Stimulated activated CD4-positive, alpha-beta T cell treated with anti-CD3 and anti-CD28 coated beads, Interleukin-1b, Interleukin-23, amount 100 ng/mL, for 1 hour (primary cell): ENCODE measurements at places on chromosomes 16 and 17.

GRCh38 chr17:39200070-39200879 lies at the start of gene RPL19:
TSS of gene RPL19 (plus strand) at chr17:39200283. CDS start at chr17:39200345, 62 bp downstream.
- peak; percentile 57 for DNase-seq

DNA sequence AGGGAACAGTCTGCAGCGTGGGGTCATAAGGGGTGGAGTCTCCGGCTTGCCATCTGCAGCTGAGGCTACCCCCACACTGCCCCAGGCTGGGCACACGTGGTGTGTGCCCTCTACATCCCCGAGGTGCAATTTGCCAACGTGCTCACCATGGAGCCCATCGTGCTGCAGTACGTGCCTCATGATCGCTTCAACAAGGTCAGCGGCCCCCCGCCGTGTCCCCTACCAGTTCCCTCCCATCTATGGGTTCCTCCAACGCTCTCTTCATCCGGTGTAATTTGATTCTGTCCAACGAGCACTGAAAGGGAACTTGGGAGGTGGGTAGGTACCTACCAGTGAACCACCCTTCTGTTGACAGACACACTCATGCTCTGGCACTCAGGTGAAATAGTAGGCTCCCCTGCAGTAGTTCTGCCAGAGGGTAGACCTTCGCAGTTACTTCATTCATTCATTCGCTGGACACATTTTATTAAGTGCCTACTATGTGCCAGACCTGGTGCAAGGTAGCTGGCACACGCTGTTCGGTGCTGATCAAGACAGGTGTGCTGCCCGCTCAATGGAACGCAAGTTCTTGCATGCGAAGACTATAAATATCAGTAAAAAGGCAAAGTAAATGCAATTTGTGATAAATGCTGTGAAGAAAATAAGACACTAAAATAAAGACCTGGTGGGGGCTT lies 2.7 kb downstream of the MLLT6 start:
- no peak for DNase-seq

DNA sequence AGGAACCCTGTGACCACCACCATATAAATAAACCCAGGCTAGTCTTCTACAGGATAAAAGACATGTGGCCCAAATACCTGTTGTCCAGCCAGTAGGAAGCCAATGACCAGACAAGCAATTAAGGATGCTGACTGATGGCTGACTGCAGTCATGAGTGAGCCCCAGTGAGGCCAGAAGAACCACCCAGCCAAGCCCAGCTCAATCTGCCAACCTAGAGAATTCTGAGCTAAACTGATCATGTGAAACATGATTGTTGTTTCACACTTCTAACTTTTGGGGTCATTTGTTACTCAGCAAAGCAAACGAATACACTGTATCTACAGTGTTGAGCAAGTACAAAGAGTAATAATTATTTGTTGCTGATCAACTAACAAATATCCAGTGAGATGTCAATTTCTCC lies 86.4 kb downstream of the DNAH3 start:
- no peak for DNase-seq

DNA sequence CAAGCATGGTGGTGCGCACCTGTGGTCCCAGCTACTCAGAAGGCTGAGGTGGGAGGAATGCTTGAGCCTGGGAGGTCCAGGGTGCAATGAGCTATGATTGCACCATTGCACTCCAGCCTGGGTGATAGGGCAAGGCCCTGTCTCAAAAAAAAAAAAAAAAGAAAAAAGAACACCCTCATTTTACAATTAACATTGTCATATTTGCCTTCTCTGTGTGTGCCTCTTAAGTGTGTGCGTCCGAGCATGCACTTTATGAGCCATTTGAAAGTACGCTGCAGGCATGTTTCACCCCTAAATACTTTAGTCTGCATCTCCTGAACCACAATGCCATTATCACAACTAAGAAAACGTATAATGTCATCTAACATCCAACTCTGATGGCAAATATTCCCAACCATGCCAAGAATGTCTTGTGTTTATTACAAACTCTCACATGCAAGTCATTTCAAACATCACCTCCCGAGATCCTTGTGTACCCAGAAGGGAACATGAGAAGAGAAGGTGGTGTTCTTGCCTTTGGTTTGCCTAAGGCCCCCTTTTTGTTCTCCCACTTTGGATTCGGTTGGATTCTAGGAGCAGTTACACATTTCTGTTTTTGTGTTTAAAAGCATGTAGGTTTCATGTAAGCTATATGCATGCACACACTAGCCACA lies 38.0 kb downstream of the CDH1 start:
- no peak for DNase-seq

DNA sequence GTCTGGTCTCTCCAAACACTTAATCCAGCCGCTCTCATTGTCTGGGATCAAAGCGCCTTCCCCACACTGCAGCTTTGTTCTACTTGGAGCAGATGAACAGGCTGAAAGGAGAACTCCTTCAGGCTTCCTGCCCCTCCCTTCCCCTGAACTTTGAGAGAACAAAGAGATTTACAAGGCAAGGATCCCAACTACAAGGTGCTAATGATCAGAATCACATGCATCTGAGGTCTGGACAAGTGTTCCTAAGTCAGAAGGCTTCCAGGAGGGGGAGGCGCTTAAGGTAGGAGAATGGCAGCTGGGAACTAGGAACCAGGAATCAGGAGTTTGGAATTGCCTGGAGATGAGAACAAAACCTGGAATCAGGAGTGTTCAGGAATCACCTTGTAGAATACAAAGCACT lies 606.3 kb upstream of the CDH11 start:
- no peak for DNase-seq

- no peak for DNase-seq
These were observed 69.9 kb downstream of the AKAP1 start for GRCh38 chr17:57154921-57155320.

- no peak for DNase-seq
These were observed 6.2 kb downstream of the ATP6V0D1 start for GRCh38 chr16:67474551-67475455.

- no peak for DNase-seq
These were observed 39.9 kb upstream of the LONP2 start for GRCh38 chr16:48203974-48204824.

DNA sequence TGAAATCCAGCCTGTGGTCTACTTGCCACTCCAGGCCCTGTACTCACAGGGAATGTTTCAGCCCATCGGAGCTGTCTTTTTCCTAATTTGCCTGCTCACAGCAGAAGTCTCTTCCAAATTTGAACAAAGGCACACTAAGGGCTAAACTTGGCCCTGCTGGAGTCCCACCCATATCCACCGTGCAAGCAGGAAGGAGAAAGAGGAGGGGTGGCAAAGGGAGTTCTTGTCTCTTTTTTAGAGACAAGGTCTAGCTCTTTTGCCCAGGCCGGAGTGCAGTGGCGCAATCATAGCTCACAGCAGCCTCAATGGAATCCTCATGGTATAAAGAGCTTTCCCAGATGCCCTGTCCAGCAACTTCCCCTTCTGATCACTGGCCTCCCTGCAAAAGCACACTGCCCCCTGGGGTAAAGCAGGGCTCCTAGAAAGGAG lies 2.7 kb upstream of the PRM1 start:
- no peak for DNase-seq

- DNase-seq, result peak; percentile 33
These were observed 100.1 kb upstream of the CHMP6 start for GRCh38 chr17:80891397-80892018.

DNA sequence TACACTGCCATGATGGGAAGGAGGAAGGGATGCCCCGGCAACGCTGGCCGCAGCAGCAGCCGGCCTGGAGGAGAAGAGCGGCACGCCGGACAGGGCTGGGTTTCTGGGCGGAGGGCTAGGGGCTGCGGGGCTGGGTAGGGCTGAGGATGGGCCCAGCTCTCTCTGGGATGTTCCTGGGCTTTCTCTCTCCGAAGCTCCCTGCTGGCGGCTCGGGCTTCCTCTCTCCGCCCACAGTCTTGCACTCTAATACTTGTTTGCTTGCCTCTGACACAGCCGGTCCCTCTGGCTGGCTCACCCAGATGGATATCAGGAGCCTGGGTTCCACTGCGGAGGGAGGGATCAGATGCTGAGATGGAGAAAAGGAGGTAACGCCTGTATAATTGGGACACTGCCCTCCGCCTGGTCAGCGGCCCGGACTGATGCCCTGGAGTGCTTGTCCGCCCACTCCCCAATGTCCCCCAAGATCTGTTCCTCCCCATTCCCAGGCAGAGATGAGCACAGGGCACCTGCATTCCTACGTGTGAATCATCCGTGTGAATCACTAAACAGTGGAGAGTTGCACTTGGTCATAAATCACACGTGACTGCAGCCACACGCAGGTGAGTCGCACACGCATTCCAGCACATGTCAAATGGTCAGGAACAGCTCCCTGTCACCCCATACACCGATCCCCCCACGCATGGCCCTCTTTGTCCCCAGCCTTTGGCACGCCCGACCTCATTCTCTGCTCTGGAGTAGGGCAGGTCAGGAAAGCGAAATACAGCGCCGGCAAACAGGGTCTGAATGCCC lies at the start of gene ALOXE3:
Gene ALOXE3, minus strand, starts transcription at position 535 of the 789 bp plus-strand sequence. Its CDS starts 524 bp downstream, at position 11.
- DNase-seq, result no peak

- no peak for DNase-seq
These were observed 5.0 kb downstream of the IGFBP4 start for GRCh38 chr17:40448213-40448638.

DNA sequence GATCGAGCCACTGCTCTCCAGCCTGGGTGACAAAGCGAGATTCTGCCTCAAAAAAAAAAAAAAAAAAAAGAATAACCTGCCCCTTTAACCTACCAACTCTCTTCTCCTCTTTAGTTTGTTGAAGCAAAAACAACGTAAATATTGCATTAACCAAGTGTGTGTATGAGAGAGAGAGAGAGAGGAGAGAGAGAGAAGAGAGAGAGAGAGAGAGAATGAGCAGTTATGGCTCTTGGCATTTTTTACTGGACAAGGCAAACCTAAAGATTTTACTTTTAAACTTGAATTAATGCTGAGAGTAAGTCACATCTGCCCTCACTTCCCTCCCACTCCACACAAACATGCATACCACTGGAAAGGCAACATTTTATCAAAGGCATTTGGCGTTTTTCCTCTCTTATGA lies 3.0 kb upstream of the SLFN5 start:
- no peak for DNase-seq

GRCh38 chr17:7781429-7781828 lies 52.6 kb upstream of the KDM6B start:
- no peak for DNase-seq

DNA sequence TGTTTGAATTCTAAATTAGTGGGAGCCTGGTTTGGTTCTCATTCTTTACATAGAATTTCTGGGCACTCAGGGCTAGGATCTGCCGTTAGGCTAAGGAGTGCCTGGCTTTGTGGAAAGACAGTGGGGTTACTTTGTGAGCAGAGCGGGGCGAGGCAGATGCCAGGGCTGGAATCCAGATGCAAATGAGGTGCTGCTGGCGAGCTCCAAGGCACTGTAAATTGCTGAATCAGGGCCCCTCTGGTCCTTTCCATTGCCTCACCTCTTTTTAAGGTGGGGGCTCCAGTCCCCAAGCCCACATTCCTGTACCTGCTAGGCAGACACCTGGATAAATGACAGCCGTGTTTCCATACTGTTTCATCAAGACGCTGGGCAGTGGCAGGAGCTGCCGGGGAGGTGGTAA lies 33.8 kb downstream of the PIPOX start:
- DNase-seq, result no peak

DNA sequence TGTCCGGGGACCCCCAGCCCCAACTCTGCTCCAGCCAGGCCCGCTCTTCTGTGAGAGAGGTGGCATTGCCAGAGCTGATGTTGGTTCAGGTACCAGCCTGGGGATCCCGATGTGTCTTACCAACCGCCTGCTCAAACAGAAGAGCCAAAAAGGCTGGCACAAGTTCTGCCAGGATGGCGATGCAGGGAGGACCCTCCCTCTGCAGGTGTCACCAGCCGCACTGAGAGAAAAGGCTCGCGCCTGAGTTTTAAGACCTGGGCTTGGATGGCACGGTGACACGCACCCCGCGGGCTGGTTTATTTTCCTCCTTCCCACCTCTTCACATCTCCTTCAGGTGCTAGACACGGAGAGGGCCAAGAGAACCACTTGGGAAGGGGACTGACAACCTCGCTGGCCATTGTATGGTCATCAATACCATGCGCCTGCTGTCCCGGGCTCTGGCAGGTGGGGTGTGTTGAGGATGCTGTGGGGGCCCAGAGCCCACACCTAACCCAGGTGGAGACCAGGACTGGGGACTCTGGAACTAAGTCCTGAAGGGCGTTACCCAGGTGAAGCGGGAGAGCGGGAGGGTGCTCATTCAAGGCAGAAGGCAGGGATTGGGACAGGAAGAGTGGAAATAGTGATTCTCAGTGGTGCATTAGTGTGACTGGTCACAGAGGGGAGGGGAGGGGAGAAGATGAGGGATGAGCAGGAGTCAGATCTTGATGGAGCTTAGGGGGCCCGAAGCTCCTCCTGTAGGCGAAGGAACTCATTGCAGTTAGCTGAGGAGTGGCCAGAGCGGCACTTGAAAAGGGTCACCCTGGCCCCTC lies 16.3 kb downstream of the FOXJ1 start:
- DNase-seq, result no peak

DNA sequence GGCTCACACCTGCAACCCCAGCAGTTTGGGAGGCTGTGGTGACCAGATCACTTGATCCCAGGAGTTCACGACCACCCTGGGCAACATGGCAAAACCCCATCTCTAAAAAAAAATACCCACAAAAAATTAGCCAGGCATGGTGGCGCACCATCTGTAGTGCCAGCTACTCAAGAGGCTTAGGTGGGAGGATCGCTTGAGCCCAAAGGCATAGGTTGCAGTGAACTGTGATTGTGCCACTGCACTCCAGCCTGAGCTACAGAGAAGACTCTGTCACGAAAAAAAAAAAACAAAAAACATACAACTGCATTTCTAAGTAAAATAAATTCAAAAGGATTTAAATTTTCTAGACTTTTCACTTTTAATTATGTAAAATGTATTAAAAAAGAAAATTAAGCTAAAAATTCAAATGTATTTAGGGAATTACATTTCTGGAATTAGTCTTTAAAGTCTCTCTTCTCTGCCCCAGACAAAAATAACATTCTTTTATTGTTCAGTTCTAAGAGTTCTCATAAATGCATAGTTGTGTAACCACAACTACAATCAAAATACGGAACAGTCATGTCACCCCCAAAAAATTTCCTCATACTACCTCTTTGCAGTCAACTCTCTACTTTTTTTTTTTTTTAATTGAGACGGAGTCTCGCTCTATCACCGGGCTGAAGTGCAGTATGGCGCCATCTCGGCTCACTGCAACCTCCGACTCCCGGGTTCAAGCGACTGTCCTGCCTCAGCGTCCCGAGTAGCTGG lies 14.1 kb downstream of the FAM222B start:
- DNase-seq, result no peak

DNA sequence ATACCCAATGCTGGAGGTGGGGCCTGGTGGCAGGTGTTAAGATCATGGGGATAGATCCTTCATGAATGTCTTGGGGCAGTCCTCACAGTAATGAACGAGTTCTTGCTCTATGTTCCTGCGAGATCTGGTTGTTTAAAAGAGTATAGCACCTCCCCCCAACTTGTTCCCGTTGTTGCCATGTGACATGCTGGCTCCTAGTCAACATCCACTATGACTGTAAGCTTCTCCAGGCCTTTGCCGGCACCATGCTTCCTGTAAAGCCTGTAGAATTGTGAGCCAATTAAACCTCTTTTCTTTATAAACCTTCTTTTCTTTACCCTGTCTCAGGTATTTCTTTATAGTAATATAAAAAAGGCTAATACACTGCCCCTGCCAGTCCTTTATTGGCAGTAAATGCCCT lies 33.3 kb downstream of the RANBP10 start:
- DNase-seq, result no peak

- DNase-seq, result no peak
These were observed 313.7 kb downstream of the MAF start for GRCh38 chr16:79286646-79287423.

- no peak for DNase-seq
These were observed 39.4 kb upstream of the SMPD3 start for GRCh38 chr16:68487669-68488068.
